ENCODE measurements at places on chromosomes 3 and 15.

GRCh38 chr15:52715411-52715810, 36.2 kb upstream of the ATOSA start:
- DNase-seq: no peak

GRCh38 chr3:157086060-157086750, 73.7 kb downstream of the CCNL1 start:
- no peak for DNase-seq

DNA sequence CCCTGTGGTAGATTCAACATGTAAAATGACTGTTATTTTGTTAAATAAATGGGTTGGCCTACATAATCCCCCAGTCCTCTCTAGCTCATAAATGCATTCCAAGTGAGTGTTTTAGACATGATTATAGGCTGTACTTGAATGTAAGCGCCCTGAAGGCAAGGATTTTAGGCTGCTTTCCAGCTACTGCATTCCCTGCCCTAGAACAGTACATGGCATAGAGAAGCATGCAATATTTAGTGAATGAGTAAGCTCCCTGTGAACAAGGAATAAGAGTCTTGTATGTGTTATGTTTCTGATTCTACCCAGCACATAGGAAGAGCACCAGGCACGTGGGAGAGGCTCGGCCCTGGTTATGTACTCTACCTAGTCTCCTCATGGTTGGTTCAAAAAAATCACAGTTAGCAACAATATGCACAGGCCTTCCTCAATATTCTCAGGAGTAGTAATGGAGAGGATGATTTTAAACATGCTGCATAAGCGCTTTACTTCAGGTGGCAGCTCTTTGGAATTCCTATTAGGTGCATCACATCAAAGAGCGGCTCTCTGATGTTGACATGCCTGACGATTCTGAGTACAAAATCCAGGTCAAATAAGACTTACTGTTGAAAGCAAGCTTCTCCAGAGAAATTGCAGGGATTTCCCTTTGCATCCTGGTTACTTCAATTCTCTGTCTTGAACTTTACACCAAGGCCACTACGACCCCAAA, 456.6 kb downstream of the MAGI1 start:
- DNase-seq: no peak

DNA sequence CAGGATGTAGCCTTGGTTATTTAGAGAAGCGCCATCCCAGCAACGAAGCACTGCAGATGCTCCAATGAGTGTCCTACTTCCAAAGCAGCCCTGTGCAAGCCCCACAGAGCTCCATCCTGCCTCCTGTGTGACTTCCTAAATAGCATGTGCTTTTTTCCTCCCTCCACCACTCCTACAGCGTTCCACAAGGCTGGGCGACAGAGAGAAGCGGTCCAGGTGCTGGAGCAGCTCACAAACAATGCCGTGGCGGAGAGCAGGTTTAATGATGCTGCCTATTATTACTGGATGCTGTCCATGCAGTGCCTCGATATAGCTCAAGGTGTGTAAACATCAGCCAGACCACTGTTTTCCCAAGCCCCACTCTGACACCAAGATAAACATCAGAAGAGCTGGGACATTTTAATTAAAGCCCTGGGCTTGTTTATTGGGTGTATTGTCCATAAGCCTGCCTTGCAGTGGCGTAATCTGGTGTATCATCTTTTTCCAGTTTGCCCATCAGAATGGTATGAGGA, 22.2 kb upstream of the RHO start:
- DNase-seq: no peak

DNA sequence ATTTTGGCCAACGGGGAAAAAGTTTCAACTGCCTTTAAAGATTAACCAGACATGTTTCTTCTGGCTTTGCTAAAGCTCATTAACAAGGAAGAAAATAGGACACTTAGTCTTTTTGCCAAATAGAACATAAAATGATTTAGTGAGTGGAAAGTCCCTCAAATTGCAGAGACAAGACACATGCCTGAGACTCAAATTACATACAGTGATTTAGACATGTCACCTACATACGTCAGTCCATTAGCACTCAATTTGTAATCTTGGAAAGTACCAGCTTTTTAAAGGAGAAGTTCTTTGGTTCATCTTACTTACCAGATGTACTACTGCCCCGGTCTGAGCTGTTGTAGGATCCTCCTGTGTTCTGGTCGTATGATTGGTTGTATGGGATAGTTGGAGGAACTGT, 1134.2 kb downstream of the ROBO1 start:
- DNase-seq: no peak

GRCh38 chr15:86830304-86830703, 750.6 kb downstream of the AGBL1 start:
- DNase-seq: no peak

DNA sequence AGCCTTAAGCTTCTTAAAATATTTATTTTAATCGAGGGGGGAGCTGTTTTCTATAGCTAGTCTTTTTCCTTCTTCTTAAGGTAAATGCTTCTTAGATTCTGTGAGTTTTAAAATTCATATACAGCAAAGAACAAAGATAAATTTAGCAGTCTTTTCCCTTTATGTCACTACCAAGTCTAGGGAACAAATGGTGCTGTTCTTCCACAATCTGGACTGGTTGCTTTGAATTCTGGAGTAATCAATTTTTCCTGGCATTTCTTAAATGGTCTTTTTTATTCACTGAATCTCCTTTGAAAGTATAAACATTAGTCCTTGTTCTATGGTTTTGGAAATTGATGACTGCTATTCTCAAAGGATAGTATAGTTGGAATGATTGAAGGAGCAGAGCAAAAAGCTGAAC, 82.8 kb downstream of the CHL1 start:
- DNase-seq: no peak

All from activated T-cell treated with anti-CD3 and anti-CD28 coated beads for 4 hours (primary cell).